ENCODE measurements at places on chromosomes 11 and 22.

GRCh38 chr11:128342511-128343134 is 244.7 kb downstream of the ETS1 start:
- peak; percentile 41 for DNase-seq

DNA sequence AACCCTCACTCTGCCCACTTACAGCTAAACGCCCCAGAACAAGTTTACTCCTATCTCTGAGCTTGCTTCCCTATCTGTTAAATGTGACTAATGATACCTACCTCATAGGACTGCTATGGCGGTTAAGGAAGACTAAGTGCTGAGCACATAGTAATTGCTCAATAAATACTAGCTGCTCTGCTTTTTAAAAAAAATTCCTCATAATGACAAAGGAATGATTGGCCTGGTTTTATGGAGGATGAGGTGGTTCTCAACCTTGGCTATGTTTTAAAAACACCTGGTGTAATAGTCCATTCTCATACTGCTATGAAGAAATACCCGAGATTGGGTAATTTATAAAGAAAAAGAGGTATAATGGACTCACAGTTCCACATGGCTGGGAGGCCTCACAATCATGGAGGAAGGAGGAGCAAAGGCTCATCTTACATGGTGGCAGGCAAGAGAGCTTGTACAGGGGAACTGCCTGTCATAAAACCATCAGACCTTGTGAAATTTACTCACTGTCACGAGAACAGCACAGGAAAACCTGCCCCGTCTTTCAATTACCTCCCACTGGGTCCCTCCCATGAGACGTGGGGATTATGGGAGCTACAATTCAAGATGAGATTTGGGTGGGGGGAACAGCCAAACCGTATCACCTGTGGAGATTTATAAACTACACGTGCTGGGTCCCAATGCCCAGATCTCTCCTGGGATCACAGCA is 127.2 kb upstream of the SYT13 start:
- DNase-seq, result no peak

DNA sequence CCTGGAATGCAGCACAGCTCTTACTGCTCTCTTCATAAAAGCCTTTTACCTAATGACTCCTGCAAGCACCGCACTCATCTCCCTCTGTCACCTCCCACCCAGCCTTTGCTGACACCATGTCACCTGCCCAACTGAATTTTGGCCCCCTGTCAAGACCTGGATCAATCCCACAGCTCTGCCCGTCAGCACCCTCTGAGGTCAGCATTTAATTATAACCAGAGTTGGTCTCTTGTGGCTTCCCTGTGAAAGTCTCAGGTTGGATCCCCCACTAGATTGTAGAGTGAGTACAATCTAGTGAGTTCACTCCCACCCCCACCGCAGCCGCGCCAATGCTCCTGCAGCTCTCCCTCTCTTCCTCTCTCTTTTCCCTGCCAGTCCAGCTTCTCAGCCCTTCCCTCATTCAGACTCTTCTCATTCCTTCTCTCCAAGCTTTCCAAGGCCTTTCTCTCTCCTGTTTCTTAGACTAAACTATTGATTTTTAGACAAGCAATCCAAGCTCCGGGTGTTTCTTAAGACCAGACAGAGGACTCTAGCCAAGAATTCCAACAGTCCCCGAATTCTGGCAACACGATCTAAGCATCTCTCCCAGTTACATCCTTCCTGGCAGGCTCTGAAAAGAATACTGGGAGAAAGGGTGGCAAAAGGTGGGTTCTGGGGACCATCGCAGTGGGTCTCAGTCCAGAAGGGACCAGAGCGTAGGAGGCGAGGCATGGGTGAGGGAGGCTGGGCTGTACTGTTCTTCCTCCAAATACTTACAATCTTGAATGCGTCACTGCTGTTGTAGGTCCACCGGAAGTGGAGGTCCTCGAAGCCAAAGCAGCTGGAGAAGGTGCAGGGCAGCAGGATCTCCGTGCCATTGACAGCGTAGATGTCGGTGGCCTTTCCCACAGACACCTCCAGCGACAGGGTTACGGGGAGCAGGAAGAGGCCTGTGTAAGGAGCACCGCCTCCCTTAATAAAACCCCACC is 8.0 kb downstream of the SCN4B start:
- DNase-seq, result no peak

GRCh38 chr11:111730871-111731591 is 35.2 kb downstream of the PPP2R1B start:
- no peak for DNase-seq

- DNase-seq, result no peak
Measured at GRCh38 chr22:38226853-38227649, 25.3 kb downstream of the MAFF start.

- DNase-seq, result no peak
Measured at GRCh38 chr11:58912124-58912523, 27.2 kb upstream of the GLYATL1 start.

Data from stimulated activated CD8-positive, alpha-beta memory T cell treated with anti-CD3 and anti-CD28 coated beads, Interleukin-7, amount 100 ng/mL, for 24 hours (primary cell).